ENCODE measurements at places on chromosomes 4 and X.

GRCh38 chrX:56314334-56314733 lies 82.2 kb downstream of the KLF8 start:
- DNase-seq: peak; percentile 16

- DNase-seq: peak; percentile 54
Observed at GRCh38 chr4:92303621-92304027, at the start of gene GRID2. Gene GRID2 (plus strand): TSS chr4:92303966.

DNA sequence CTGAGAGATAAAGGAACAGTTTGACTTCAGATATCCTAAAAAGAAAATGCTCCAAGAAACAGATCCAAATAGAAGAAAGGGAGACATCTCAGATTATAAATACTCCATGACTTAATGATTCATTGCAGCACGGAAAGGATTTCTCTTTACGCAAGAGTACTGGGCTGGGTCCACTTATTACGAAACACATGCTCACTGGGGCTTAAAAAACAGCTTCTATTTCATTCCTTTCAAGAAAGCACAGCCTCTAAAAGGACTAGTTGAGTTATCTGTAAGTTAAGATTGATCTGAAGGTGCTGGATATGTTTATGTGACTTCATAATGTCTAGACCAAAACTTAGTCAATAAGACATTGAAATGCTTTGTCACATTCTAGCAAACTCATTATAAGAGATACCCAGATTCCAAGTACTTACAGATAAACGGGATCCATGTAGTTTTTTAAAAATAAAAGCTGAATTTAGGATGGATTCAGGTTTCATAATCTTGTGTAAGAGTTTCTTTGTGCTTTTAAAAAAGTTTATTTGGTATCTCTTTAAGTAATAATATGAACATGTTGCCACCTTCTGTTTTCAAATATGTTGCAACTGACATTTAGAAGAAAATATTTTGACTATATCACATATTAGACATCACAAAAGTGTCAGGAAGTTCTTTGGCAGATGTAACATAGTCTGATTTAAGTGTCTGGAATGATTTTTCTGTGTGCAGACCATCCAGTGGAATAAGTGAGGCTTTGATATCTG lies 109.5 kb upstream of the MYOZ2 start:
- DNase-seq: no peak

- peak; percentile 56 for DNase-seq
Observed at GRCh38 chr4:159273141-159273438, 170.2 kb downstream of the RAPGEF2 start.

GRCh38 chr4:8269535-8270417 lies at the start of gene HTRA3:
Gene HTRA3 (plus strand): TSS chr4:8269754. CDS start chr4:8269969, 215 bp downstream.
- DNase-seq: peak; percentile 63

DNA sequence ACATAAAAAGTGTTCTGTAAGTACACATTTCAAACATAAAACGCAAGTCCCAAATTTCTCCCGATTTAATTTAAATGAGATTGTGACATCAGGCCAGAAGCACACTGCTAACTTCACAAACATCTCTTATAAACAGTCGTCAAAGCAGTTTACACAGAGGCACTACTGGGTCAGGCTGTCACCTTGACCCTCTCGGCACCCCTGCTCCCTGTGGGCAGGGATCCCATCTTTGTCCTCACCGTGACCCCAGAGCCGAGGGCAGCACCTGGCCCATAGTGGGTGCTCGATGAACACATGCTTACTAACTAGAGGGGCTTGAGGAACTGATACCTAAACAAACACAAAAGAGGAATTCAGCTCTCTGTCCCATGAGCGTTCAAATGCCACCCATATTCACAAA lies 22.2 kb downstream of the QDPR start:
- DNase-seq: no peak

Data from DMS53 (cell line).